ENCODE measurements at places on chromosomes 16 and 17.

- H3K27me3 ChIP-seq: no peaks in the 10 kb centered on the region
- peaks cover 42% of the 10 kb centered on the region for H3K36me3 ChIP-seq
- no peak for DNase-seq
These were observed 26.9 kb downstream of the NLRC5 start for GRCh38 chr16:57016301-57016700.

DNA sequence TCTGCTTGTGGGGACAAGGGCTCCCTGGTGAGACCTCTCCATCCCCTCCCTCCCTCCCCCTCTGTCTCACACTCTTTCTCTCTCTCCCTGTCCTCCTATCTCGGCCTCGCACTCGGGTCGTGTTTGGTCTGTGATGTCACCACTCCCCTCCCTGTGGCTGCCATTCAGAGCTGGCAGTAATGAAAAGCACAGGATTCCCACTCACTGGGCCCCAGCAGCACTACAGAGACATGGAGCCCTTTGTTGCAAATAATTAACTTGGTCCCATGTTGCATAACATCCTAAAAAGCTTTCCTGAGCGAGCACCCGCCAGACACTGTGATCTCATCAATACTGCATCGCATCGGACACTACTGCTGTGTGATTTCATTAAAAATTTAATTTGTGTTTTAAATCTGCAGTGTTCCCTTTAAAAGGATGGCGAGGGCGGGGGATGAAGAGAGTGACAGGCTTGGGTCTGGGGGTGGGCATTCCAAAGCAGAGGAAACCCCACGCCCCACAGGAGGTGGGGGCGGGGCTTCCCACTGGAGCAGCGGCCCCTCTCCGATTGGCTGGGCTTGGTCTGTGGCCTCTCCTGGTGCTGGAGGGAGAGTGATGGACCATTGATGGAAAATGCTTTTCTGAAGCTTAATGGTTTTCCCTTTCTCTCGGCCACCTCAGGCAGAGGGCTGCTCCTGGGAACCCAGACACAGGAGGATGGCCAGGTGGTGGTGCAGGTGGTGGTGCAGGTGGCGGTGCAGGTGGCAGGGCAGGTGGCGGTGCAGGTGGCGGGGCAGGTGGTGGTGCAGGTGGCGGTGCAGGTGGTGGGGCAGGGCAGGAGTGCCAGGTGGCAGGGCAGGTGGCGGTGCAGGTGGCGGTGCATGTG is 15.3 kb upstream of the NPTX1 start:
- peaks cover 24% of the 10 kb centered on the region for H3K27me3 ChIP-seq
- no peaks in the 10 kb centered on the region for H3K36me3 ChIP-seq
- DNase-seq: no peak

GRCh38 chr16:87332150-87332549 is 15.0 kb upstream of the C16orf95 start:
- DNase-seq: no peak
- H3K36me3 ChIP-seq: peaks cover 2% of the 10 kb centered on the region
- no peaks in the 10 kb centered on the region for H3K4me1 ChIP-seq
- no peak overlapping the region for H3K4me3 ChIP-seq

DNA sequence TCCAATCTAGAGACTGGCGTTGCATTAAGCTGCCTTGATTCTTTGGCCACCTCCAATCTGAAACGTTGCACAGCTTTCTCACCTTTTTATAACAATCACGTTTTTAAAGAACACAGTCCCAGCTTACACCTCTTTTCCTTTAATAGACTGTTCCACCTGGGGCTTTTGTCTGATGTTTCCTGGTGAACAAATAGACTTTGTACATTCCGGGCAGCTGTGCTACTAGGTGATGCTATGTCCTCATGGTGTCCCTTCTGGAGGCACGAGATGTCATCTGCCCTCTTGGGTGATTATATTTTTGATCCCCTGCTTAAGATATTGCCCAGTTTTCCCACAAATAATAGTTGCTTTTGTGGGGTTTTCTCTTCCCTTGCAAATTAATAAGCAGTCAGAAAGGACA is 225.5 kb downstream of the SOX9 start:
- H3K36me3 ChIP-seq: no peaks in the 10 kb centered on the region
- no peaks in the 10 kb centered on the region for H3K27me3 ChIP-seq
- no peak overlapping the region for H3K4me3 ChIP-seq
- DNase-seq: no peak
- no peak overlapping the region for H3K27ac ChIP-seq
- peaks cover 9% of the 10 kb centered on the region for H3K4me1 ChIP-seq

GRCh38 chr16:68739964-68740627 is 3.0 kb downstream of the CDH1 start:
- H3K27ac ChIP-seq: no peak overlapping the region
- H3K36me3 ChIP-seq: no peaks in the 10 kb centered on the region
- no peak overlapping the region for H3K4me3 ChIP-seq
- no peak for DNase-seq

GRCh38 chr17:30336369-30337171 is 2.7 kb upstream of the TMIGD1 start:
- H3K4me3 ChIP-seq: no peak overlapping the region
- no peak for DNase-seq
- H3K27me3 ChIP-seq: no peaks in the 10 kb centered on the region
- no peak overlapping the region for H3K27ac ChIP-seq
- no peaks in the 10 kb centered on the region for H3K4me1 ChIP-seq

- peak overlapping the region; percentile 89 for H3K27ac ChIP-seq
- peaks cover 25% of the 10 kb centered on the region for H3K4me1 ChIP-seq
- no peaks in the 10 kb centered on the region for H3K36me3 ChIP-seq
- H3K27me3 ChIP-seq: no peaks in the 10 kb centered on the region
- DNase-seq: no peak
These were observed 110.6 kb downstream of the METRNL start for GRCh38 chr17:83190004-83190385.

DNA sequence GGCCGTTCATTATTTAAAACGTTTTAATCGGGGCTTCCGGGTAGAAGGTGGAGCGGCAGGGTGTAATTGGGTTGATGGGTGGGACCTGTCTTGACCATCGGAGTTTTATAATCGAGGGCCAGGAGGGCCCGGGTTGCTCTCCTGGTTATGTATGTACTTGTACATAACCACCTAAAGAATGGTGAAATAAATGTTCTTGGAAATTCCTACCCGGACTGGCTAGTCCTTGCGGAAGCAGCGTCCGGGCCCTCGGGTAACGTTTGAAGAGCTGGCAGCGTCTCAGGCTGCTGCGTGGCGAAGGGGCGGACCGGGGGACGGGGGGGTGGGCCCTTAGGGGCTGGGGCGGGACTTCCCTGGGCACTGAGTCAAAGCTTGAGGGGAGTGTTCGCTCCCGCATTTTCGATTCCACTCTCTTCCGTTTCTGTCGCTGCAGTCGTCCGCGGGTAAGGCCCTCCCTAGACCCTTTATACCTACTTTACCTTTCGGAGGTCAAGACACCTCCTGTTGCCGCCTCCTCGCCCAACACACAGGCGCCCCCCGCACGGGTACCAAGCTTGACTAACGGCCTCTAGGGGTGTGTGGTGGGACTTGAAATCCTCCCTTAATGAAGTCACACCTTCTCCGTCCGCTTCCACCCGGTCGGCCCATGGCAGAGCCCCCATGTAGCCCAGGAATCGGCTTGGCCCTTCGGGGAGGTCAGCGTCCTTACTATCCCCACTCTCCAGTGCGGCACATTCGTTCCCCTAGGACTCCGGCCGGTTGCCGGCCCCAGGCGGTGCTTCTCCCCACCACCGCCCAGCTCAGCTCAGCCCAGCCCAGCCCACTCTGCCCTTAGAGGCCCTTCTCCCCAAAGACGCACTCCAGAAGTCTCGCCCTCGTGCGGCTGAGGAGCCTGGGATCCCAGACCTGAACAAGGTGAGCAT is at the start of gene TMEM106A:
TMEM106A (plus strand) TSS at position 396 of the 923 bp plus-strand sequence. CDS start 1,167 bp downstream, outside the sequence.
- peak; percentile 51 for DNase-seq
- peak within 1 kb of the TSS; percentile 36 for H3K4me3 ChIP-seq
- peak within 1 kb of the TSS; percentile 84 for H3K27ac ChIP-seq
- H3K4me1 ChIP-seq: peaks cover 11% of the 10 kb centered on the region
- no peaks in the 10 kb centered on the region for H3K27me3 ChIP-seq

DNA sequence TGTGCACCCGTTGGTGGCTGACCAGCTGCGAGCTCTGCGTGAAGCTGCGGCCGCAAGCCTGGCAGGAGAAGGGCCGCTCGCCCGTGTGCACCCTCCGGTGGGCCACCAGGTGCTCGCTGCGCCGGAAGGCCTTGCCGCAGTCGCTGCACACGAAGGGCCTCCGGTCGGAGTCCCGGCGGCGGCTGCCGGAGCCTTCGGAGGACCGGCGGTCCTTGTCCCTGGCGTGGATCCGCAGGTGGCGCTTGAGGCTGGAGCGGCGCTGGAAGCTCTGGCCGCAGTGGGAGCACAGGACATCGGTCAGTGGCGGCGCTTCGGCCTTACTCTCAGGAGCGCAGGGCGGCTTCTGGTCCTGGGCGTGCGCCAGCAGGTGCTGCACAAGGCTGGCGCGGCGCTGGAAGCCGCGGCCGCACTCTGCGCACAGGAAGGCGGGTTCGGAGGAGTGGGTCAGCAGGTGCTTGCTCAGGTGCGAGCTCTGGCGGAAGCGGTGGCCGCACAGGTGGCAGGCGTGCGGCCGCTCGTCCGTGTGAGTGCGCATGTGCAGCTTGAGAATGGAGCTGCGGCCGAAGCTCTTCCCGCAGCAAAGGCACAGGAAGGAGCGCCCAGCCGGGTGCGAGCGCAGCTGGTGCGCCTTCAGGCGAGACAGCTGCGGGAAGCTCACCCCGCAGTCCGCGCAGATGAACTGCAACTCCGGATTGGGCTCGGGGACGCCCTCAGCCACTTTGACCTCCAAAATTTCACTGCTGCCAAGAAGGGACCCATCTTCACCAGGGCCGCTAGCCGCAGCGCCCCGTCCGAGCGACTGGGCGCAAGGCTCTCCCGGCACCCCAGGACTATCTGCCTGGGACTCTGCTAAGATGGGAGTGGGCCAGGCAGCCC is 9.1 kb downstream of the ZSCAN10 start:
- DNase-seq: no peak
- no peaks in the 10 kb centered on the region for H3K36me3 ChIP-seq
- H3K27me3 ChIP-seq: peaks cover 32% of the 10 kb centered on the region
- H3K27ac ChIP-seq: no peak overlapping the region

DNA sequence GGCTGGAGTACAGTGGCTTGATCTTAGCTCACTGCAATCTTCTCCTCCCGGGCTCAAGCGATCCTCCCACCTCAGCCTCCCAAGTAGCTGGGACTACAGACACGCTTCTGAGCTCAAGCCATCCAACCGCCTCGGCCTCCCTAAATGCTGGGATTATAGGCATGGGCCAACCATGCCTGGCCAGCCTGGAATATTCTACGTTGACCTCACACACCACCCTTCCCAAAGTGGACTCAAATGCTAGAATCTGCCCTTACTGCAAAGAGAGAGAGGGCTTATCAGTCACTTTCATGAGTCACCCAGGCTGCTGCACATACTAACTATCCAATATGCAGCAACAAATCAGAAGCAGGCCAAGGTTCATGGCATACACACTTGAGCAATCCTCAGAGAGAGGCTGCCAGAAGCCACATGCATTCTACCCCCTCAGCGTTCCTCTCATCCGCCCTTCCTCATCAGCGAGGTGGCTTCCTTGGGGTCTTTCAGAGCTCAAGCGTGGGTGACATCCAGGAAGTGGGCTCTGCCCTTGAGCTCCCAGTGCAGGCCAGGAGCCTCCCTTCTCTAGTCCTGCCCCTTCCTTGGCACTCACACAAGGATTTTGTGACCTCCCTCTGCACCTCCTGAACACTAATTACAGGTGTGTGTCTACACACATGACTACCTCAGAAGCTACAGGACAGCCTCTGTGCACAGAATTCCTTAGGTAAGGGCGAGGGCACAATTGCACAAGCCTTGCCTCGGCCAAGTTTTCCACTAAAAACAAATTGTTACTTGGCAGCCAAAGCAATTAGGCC is 24.8 kb upstream of the SIAH1 start:
- no peak overlapping the region for H3K4me3 ChIP-seq
- no peak for DNase-seq
- no peaks in the 10 kb centered on the region for H3K36me3 ChIP-seq

- H3K4me1 ChIP-seq: no peaks in the 10 kb centered on the region
- no peak overlapping the region for H3K4me3 ChIP-seq
- H3K27me3 ChIP-seq: peaks cover 7% of the 10 kb centered on the region
- no peaks in the 10 kb centered on the region for H3K36me3 ChIP-seq
These were observed 3.9 kb upstream of the COL1A1 start for GRCh38 chr17:50205111-50205962.

DNA sequence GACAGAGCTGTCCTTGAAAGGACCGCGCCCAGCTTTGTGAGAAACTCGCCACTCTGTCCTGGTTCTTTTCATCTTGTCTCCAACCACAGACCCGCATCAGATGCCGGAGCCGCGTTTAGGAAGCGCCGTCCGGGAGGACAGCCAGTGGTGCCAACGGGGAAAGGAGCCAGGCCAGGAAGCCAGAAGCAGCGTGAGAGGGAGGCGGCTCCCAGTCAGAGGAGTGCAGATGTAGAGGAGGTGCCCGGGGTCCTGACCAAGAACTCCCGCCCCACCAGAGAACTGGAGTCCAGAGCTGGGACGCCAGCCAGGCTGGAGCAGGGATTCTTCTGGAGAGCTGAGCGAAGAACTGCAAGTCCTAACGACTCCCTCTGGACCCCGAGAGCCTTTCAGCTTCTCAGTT is 49.3 kb upstream of the TNRC6C start:
- no peak overlapping the region for H3K27ac ChIP-seq
- H3K4me1 ChIP-seq: no peaks in the 10 kb centered on the region
- no peak for DNase-seq
- H3K4me3 ChIP-seq: no peak overlapping the region
- H3K36me3 ChIP-seq: no peaks in the 10 kb centered on the region

- no peak overlapping the region for H3K27ac ChIP-seq
- H3K36me3 ChIP-seq: no peaks in the 10 kb centered on the region
- no peaks in the 10 kb centered on the region for H3K27me3 ChIP-seq
- H3K4me3 ChIP-seq: no peak overlapping the region
- no peak for DNase-seq
- no peaks in the 10 kb centered on the region for H3K4me1 ChIP-seq
These were observed 483.1 kb downstream of the CDH11 start for GRCh38 chr16:64638766-64639165.

DNA sequence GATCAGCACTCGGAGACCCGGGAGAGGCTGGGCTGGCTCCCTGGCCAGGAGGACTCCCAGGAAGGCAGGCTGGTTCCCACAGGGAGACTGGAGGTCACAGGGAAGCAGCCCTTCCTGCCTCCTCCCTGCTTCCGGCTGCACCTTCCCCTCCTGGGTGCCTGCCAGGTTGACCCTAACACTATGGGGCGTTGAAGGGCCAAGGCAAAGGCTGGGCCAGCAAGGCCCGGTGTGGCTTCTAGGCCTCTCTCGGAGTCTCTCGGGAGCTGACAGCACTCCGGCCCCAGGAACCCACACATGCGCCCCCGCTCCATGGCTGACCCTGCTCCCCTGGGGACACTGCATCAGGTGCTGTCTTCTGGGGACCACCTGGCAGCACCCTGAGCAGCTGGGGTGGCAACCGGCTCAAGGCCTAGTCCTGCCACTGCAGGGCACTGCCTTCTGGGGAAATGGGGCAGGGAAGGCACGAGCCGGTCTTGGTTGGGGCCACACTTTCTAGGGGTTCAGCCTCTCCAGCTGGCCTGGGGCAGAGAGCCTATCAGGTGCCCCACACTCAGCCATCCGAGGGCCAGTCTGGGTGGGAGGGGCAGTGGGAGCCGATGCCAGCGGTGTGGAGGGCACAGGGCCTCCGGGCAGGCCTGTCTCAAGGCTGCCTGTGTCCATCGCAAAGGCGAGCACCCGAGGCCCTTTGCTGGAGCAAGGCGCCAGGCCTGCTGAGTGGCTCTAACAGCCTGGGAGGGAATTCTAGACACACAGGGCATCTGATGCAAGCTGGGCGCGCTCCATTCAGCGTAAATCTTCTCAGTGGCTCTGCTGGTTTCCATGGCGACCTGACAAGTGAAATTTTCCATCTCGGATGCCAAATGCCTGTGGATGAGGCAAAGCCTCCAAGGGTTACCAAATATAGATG is 5.6 kb upstream of the MTSS2 start:
- H3K36me3 ChIP-seq: no peaks in the 10 kb centered on the region
- H3K4me3 ChIP-seq: no peak overlapping the region
- H3K4me1 ChIP-seq: peaks cover 9% of the 10 kb centered on the region
- peak; percentile 74 for DNase-seq

Data from tibial nerve (tissue), 4 donors.